ENCODE measurements at places on chromosomes 5 and 9.

GRCh38 chr5:172458976-172459782, 4.9 kb upstream of the SH3PXD2B start:
- DNase-seq: no peak

DNA sequence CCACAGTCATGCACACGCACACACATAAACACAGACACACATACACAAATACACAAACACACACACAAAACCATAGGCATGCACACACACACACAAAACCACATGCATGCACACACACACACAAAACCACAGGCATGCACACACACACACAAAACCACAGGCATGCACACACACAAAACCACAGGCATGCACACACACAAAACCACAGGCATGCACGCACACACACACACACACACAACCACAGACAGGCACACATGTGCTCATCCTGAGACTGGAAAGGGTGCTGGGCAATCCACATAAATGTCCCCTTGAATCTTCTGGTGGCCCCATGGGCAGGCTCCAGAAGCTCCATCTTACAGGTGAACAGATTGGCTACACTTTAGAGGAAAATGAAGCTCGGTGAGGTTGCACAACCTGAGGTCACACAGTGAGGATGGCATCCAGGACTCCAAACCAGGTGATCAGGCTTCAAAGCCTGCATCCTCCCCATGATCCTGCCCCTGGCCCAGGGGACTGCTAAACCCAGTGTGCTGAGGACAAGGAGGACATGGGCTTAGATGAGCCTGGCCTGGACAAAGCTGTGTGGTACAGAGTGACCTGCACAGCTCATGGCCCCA, 144.8 kb downstream of the GADD45G start:
- no peak for DNase-seq

GRCh38 chr5:69317391-69317790, 15.2 kb downstream of the CCDC125 start:
- no peak for DNase-seq

DNA sequence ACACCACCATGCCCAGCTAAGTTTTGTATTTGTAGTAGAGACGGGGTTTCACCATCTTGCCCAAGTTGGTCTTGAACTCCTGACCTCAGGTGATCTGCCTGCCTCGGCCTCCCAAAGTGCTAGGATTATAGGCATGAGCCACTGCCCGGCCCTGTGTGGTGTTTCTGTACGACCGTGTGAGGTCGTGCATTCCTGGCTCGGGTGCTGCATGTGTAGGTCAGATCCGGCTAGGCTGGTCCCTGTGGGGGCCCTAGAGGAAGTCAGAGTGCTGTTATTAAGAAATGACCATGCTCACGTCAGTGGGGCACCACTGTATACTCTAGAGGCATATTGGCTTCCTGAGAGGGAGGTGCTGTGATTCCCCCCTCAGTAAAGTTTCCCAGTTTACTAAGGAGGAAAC, 13.7 kb downstream of the WNK2 start:
- no peak for DNase-seq

- DNase-seq: no peak
These were observed 732.1 kb downstream of the MAT2B start for GRCh38 chr5:164237486-164237885.

DNA sequence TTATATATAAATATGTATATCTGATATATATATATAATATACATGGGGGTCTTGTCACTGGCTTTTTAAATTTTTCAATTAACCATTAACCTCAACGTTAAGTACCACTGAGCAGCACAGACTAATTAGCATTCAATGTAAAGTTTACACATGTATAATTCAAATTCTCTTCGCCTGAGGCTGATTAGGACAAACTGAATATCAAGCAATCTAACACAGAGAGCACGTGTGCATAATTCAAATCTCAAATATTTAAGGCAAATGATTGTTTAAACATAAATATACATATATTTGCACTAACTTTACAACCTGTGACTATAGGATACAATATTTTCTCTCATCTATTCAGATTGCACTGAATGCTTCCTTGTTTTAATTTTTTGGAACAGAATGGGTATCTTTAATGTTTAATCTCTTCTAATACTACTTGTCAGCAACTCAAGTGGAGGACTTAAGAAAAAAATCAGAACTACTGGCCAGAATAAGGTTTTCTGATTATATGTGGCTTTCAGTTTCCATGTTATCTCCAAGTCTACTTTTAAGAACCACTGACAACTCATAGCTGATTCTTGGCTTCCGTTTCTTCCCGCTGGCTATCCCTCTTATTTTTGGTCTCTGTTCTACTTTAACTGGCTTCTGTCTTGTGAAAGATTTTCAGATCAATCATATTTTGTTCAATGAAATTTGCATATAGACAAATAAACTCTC, 204.8 kb downstream of the MLLT3 start:
- DNase-seq: no peak

DNA sequence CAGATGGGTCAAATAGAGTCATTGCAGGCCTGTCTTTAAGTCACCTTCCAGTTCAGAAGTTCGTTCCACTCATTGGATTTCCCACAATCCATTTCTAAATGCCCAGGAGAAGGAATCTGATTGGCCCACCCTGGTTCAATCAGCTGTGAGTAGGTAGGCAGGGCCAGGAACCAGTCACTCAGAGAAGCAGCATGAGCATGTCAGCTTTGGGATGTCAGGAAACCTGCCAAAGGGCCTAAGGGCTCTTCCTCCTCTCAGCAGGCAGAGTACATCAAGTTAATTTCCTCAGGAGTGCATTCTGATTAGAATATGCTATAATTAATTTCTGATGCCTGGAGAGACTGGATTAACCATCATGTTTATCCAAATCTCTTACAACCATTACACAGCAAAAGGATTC, 412.9 kb upstream of the CCNH start:
- no peak for DNase-seq

- DNase-seq: no peak
These were observed 101.7 kb downstream of the SNCAIP start for GRCh38 chr5:122413722-122414121.

DNA sequence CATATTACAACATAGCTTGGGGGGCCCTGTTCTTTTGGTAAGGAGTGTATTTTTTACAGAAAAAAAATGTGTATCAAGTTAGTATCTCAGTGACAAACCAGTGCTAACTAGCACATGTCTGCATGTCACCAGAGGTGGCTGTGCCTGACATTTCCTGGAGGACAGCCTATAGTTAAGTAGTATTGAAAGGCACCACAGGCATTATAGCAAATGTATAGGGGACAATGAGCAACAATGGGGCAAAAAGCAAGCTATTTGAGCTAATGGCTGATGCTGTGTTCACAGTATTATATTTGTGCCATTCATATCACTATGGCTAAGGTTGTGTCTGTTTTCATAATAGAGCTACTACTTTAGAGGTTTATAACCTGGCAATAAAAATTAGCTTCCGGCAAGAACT, 1644.0 kb downstream of the MAT2B start:
- DNase-seq: no peak

- no peak for DNase-seq
These were observed at the start of gene CFAP90 for GRCh38 chr5:7850395-7851239. Gene CFAP90 (minus strand): TSS chr5:7851133. CDS start chr5:7851021, 112 bp downstream.

GRCh38 chr5:175253597-175253996, 190.4 kb downstream of the DRD1 start:
- DNase-seq: no peak

GRCh38 chr5:73940026-73940425, 314.0 kb downstream of the ARHGEF28 start:
- no peak for DNase-seq

DNA sequence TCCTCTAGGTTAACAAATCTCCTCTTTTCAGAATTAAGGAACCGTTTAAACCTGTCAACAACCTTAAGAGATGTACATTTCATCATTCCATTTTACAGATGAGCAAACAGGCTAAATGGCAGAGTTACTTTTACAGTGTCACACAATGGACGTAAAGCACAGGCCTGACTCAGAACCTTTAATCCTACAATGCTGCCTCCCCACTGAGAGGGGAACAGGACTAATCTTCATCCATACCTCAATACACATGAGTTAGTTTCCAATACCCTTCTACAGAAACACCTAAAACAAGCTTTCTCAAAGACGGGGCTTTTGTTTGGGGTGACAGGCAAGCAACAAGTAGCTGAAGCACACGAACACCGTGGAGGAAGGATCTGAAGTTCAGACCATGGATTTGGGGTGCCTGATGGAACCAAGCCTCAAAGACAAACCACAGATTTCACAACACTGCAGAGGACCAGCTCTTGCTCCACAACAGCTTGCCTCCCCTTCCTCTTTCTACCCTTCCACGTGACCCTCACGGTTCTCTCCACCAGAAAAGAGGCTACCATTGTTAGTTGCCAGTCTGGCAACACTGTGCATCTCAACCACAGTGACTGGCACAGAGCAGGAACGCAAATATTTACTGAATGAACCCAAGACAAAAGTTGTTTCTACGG, 1.8 kb downstream of the RNF130 start:
- DNase-seq: no peak

DNA sequence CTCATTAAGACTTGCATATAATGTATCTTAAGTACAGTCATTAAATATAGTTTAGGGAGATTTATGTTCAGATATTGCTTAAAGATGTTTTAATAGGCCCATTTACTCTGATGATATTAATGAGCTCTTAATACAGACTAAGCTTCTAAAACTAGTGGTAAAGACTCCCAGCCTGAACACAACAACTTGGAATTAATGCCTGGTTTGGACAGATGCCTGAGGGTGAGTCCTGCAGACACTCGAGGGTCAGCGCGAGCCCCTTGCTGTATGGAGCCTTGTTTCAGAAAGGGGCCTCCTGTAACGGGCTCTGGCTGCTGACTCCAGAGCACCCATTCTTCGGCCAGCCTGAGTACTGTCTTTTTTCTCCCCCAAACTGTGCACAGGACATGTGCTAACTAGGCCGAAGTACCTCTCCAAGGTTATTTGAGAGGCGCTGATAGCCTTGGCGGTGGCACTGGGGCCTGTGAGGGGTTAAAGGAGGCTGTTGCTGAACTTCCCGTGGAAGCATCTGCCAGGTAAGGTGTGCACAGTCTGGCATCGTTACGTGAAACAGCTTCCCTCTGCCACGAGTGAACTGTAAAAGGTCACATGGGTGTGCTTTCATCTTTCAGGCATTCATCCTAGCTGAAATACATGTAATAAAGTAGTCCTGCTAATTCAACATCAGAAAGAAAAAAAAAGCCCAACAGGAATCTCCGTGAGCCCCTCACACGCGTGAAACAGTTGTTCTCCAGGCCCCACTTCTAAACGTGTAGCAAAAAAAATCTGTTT, 113.4 kb downstream of the MVB12B start:
- no peak for DNase-seq

GRCh38 chr5:2651116-2651515, 100.4 kb downstream of the IRX2 start:
- no peak for DNase-seq

- no peak for DNase-seq
These were observed 59.4 kb upstream of the SIMC1 start for GRCh38 chr5:176178789-176179188.

- no peak for DNase-seq
These were observed 52.1 kb downstream of the PPARGC1B start for GRCh38 chr5:149782018-149782894.

- DNase-seq: no peak
These were observed 348.5 kb upstream of the RIOK2 start for GRCh38 chr5:97531549-97531948.

DNA sequence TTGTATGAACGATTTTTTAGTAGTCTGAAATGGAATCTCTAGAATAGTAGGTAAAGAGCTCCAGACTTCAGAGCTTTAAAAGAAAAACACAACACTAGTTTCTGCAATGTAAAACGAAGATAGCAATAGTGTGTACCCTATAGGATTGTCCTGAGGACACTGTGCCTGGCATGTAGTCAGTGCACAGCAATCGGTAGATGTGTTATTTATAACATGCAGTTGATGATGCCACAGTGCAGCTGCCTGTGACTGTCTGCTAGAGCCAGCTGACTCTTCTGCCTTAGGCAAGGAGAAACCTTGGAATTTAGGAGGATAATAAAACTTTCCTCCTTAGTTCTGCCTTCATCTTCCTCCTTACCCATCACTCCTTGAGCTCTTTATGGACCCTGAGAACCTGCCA, 27.7 kb upstream of the TMOD1 start:
- no peak for DNase-seq

DNA sequence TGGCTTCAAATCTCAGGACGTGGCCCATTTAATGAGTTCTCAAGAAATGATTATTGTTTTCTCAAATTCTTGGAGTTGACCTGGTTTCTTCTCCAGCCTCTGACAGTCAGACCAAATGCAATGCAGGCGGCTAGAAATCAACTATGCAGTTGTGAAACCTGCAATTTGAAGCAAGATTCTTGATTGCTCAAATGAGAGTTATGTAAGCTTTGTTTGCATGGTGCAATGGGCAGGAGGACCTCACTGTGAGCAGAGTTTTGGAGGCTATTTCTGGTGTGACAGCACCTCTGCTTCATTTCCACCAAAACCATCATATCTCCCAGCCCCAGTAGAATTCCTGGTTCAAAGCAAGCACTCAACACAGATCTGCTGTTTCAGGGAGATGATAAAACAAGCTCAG, 500.0 kb upstream of the KLF4 start:
- DNase-seq: no peak

GRCh38 chr5:73030531-73030930, 74.7 kb downstream of the FCHO2 start:
- no peak for DNase-seq

- no peak for DNase-seq
These were observed 301.9 kb downstream of the CTNND2 start for GRCh38 chr5:11602298-11602697.

- DNase-seq: no peak
These were observed 102.6 kb downstream of the RGS3 start for GRCh38 chr9:113566016-113566711.

- DNase-seq: no peak
These were observed 148.4 kb upstream of the NFIL3 start for GRCh38 chr9:91572044-91572443.

GRCh38 chr5:54469622-54470021, 14.1 kb downstream of the HSPB3 start:
- no peak for DNase-seq

Measured in Panc1 (cell line).